MCF 10A (cell line): ENCODE measurements at places on chromosomes 12 and 14.

DNA sequence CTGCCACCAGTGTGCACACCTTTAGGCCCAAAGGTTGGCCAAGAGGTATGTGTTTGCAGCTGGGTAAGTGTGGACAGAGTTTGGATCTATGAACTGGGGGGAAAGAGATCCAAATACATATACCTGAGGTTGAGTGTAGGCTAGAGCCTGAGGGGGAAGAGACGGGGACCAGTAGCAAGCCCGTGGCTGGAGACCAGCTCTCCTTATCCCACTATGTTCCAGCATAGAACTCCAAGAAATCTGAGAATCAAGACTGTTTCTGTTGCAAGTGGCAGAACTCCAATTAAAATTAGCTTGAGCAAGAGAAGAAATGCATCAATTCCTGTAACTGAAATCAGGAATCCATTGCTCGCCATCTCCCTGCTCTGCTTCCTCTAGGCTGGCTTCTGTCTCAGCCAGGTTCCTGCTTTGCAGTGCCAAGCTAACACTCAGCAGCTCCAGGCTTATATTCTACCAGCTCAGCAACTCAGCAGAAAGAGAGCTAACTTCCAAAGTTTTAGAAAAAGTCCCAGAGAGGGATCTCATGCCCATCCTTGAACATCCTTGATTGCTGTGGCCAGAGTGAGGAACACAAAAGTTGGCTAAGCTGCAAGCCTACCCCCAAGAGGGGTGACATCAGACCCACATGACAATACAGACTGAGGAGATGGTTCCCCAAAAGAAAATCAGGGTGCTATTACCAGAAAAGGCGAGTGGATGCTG is 1.5 kb upstream of the PCK2 start:
- DNase-seq, result no peak

- no peak for DNase-seq
Measured at GRCh38 chr14:74377976-74378690, 29.9 kb downstream of the VRTN start.

GRCh38 chr12:113910751-113911272 is 55.3 kb downstream of the RBM19 start:
- DNase-seq, result no peak

- DNase-seq, result peak; percentile 16
Measured at GRCh38 chr14:65255583-65256461, 153.5 kb upstream of the MAX start.

GRCh38 chr14:94079891-94080620 is 946 bp downstream of the DDX24 start:
- peak; percentile 44 for DNase-seq

GRCh38 chr14:25086821-25087396 is 37.0 kb upstream of the STXBP6 start:
- DNase-seq, result no peak

DNA sequence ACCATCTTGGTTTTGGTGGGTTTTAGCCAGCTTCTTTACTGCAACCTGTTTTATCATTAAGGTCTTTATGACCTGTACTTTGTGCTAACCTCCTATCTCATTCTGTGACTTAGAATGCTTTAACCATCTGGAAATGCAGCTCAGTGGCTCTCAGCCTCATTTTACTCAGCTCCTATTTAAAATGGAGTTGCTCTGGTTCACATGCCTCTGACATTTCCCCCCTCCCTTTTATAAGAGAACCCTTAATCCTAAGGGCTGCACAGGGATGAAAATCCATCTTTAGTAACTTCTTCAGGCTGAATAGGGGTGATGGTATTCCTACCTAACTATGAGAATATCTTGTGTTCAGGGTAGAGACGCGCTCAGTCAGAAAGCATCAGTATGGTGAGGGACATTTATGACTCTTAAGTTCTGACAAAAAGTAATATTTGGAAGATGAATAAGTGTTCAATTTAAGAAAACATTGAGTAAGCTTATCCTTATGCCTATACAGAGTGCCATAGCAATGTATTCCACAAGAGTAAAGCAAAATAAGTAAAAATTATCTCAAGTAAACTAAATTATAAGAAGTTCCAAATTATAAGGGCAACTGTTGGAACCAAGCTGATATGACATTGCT is 15.2 kb downstream of the SLC38A1 start:
- no peak for DNase-seq

GRCh38 chr12:32509328-32510091 is 110.2 kb downstream of the FGD4 start:
- DNase-seq, result no peak

DNA sequence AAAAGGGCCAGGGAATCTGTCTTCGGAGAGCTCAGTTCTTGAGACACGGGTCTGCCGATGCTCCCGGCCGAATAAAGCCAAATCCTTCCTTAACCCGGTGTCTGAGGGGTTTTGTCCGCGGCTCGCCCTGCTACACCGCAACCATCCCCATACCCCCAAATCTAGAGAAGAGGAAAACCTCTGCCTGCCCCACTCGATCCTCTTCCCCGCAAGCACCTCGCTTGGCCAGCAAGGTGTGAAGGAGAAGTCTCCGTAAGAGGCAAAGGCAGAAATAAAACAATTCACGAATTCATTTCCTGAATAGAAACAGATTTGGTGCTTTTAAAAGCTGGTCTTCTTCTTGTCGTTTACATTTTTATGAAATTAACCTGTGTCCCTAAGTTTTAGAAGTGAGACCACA is 67.3 kb upstream of the GALNT9 start:
- no peak for DNase-seq

DNA sequence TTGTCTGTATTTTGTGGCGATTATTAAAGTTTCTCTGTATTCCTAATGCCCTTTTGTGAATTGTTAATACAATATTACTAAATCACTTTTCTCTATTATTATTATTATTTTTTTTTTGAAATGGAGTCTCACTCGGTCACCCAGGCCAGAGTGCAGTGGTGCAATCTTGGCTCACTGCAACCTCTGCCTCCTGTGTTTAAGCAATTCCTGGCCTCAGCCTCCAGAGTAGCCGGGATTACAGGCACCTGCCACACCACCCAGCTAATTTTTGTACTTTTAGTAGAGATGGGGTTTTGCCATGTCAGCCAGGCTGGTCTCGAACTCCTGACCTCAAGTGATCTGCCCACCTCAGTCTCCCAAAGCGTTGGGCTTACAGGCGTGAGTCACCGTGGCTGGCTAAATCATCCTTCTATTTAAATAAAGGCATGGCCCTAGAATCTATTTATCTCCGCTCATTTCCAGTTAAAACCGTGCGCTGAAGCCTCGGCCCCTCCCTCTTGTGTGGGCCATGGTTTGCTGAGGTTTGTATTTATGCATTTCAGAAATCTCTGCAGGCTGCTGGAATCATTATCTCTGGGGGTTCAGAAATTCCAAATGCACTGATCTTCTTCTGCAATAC is 1136.4 kb upstream of the TMEM132C start:
- peak; percentile 31 for DNase-seq

DNA sequence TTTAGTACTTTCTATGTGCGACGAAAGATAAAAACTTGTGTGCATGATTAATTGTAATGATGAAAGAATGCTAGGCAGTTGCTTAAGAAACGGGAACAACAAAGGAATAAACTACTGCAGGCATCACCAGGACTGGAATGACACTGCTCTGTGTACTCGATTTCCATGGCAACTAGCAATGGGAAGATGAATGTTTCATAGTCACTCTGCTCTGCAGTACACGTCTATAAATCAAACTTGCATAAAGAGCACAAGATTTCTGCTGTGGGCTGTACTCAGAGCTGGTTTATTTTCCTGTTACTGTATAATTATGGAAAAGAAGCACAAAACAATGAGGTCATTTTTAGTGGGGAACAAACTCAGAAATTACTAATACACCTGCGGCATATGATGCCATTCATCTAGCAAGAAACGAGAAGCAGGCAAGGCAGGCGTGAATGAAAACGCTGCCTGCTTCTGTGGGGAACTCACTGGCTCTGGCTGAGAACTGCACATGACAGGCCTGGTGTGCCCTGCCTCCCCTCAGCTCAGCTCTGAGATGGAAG is 41.8 kb downstream of the EFCAB11 start:
- peak; percentile 82 for DNase-seq

GRCh38 chr14:75489480-75489837 is 32.8 kb upstream of the BATF start:
- no peak for DNase-seq

DNA sequence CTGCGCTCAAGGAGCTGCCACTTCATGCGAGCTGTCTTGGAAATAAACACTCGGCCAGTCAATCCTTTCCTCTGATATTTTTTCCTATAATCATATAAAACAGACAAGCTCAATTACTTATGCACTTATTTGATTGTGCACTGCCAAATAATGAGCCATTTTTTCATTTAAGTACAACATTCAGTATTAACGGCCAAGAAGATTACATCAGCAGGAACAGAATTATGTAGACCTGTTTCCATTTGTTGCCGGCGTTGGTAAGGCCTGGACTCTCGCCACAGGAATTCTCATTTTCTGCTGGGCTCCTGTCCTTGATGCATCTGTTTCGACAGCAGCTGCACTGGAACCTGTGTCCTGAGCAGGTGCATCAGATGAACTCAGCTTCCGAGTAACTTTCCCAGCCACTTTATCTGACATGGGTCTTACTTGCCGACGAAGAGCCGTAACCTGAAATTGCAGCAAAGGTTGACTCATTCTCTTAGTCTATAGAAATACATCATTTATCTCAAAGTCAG is 110.2 kb downstream of the KIF21A start:
- DNase-seq, result no peak

- DNase-seq, result peak; percentile 24
Measured at GRCh38 chr12:123270214-123271000, 1.2 kb downstream of the CDK2AP1 start.

GRCh38 chr14:42145766-42146165 is 539.1 kb downstream of the LRFN5 start:
- no peak for DNase-seq

DNA sequence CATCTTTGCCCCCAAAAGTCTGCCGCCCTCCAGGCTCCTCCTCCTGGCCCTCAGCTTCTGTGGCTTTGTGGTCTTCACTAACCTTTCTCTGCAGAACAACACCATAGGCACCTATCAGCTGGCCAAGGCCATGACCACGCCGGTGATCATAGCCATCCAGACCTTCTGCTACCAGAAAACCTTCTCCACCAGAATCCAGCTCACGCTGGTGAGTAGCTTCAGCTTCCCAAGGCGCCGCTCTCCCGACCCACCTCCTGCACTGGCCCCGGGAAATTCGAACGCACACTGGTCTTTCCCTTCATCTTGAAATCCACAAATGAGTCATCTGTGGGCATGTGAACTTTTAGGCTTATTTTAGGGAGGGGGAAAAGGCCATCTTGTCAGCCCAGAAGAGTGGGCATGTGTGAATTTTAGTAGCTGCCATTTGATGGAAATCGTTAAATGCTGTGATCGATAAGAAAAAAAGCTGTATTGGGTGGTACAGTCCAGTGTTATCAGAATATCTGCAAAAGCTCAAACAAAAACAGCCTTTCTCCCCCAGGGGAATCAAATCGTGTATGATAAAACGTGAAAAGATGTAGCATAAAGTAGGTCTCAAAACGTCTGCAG is 700 bp downstream of the SLC35E3 start:
- DNase-seq, result peak; percentile 73

- DNase-seq, result peak; percentile 48
Measured at GRCh38 chr14:50318031-50318626, 6.0 kb downstream of the DMAC2L start.
